ENCODE measurements at places on chromosomes 4 and X. TPM values are rescaled to one million over a fixed set of nuclear protein-coding genes. Genes with fewer than 3 reads are reported as not detected.

The BST1 gene
- 3.4 TPM for total RNA-seq

The HAUS3 gene
- 9.2 TPM for total RNA-seq

The DMP1 gene
- total RNA-seq, result not detected

The ZNF185 gene
- 45.4 TPM for total RNA-seq

The HAND2 gene
- total RNA-seq, result not detected

The INTU gene
- total RNA-seq, result 6.4 TPM

The FOXR2 gene
- not detected for total RNA-seq

- DNase-seq, result no peak
Measured at GRCh38 chr4:27084685-27085361, 224.2 kb downstream of the STIM2 start.

DNA sequence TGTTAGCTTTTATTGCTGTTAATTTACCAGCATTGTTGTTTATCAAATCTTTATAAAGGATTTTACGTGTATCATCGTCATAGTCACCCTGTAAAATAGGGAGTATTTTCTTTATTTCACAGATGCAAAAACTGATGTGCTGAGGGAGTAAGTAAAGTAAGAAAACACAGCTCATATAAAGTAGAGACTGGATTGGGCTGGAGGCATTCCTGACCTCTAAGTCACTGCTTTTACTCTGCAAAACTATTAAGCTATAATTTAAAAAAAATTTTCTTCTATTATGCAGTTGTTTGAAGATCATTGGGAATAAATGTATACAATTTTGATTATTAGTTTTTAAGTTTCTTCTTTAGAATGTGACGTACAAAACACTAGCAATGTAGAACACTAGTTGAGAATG, 45.9 kb downstream of the NUDT6 start:
- no peak for DNase-seq

DNA sequence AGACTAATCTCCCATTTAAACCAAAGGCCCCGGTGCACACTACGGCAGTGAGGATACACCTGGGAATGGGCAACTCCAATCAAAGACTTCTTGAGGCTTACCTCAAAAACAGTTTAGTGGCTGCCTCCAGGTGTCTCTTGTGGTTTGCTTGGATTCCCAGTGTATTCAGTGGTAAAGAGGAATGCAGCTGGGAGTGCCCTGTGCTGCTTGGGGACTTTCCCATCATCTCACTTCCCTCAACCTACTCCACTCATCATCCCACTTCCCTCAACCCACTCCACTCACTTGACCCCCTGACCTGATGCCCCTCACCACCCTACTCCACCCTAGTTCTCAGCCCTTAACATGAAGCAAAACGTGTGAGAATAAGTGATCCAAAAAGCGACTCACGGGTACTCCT, 177.3 kb upstream of the ETNPPL start:
- peak; percentile 63 for DNase-seq

GRCh38 chr4:98305576-98305975, 44.4 kb downstream of the RAP1GDS1 start:
- DNase-seq, result no peak

DNA sequence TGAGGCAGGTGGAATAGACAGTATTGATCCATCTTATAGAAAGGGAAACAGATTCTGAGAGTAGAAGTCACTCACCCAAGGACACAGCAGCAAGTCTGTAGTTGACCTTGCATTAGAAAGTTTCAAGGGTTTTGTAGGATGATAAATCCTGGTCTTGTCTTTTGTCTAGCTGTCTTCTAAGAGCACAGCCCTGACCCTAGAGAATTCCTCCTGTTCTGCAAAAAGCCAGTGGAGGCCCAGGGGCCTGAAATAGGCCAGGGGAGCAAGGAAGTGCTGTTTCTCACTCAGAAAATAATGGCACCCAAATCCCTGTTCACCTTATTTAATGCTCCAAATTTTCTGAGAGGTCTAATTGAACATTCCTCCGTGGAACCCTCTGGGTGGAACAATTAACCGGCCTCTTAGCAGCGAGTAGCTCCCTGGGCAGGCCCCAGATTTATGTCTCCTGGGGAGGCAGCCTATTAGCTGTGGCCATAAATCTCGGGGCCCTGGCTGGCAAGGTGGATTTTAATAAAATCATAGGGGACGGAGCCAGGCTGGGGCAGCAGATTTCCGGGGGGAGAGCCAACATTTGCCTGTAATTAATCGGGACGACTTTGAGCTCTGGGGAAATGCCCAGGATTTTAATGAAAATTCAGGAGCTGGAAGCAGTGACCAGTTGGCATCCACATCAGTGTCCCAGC, 49.2 kb upstream of the MSX1 start:
- DNase-seq, result no peak

DNA sequence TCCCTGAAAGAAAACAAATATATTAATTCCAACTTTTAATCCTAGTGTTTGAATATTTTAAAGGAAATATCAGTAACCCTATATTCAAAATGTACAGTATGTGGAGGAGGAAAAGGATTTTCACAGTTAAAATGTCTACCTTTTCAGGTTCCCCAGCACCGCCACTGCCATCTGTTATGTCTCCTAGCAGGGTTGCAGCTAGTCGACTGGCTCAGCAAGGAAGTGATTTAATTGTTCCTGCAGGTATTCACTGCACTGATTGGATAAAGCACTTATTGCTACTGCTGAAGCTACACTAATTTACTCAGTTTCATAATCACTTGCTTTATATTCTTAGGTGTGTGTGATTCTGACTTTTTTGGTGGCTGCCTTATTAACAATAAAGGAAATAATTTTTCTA, 65.5 kb upstream of the FHDC1 start:
- DNase-seq, result no peak
